GM12892 (cell line): ENCODE measurements at places on chromosomes 6 and 20.

DNA sequence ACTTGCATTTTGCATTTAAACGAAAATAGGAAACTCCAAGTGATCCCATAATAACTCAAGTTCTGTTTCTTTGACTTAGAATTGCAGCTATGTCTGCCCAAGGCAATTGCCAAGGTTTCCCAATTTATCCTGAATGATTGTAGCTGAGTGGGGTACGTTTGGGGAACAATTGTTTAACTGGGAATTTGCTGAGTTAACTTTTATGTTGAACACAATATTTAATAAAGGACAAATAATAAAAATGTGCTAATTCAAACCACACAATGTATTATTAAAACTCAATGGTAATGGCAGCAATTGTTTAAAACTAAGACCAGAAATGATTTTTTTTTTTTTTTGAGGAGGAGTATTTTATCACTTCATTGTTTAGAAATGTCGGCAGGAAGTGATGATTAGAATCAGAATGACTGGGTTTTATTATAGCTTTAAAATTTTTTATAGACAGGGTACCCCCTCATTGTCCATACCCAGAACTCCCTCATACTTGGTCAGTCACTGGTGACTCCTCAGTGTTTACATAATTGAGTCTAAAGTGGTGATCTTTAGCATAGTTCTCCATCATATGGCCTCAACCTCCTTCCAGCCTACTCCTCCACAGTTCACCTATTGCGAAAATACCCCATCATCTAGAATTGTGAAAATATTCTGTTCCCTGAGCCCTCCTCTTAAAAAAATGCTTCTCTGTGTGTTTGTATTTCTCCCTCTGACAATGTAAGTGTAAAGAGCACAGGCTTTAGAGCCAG is 389.2 kb upstream of the CITED2 start:
- DNase-seq = no peak

- DNase-seq = no peak
These were observed 14.2 kb upstream of the FAM162B start for GRCh38 chr6:116779573-116780164.

GRCh38 chr20:17676942-17677341 is 5.1 kb downstream of the RRBP1 start:
- DNase-seq = no peak

DNA sequence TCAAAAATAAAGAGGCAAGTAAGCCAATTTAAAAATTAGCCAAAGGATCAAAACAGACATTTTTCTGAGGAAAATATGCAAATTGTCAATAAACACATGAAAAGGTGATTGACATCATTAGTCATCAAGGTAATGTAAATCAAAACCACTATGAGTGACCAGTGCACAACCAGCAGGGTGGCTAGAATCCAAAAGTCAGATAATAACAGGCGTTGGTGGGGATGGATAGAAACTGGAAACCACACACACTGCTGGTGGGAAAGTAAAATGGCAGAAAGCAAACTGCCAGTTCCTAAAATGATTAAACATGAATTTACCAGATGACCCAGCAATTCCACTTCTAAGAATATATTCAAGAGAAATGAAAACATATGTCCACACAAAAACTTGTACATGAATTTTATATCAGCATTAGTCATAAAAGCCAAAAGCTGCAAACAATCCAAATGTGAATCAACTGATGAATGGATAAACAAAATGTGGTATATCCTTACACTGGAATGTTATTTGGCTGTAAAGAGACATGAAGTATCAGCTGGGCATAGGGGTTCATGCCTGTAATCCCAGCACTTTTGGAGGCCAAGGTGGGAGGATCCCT is 74.8 kb upstream of the MBOAT1 start:
- DNase-seq = no peak

DNA sequence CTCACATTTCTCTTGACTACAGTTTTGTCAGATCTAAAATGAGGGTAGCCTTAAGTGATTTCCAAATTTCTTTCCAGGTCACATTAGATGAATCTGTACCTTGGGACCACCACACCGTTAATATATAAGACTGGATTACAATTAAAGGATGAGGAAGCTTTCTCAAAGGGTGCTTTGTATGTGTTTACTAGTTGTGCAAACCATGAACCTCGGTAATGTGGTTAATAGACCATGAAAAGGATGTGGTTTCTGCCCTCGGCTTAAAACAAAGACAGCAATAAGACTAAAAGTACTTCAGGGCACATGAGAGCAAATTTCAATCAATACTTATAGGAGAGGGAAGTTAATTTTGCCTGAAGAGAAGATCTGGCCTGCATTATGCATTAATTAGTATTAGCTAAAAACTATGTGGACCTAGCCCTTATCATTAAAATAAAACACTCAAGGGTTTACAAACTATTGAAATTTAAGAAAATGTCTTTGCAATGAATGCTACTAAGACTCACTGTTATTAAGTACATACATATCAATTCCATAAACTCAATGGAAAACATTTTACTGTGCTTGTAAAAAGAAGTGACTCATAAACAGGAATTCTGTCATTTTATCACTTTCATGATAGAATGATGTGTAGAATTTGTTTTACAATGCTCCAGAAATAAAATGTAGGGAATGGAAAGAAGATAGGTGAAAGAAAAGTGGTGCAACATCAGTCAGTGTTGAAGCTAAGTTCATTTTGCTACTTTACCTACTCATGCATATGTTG is 936 bp upstream of the TMX4 start:
- DNase-seq = no peak

DNA sequence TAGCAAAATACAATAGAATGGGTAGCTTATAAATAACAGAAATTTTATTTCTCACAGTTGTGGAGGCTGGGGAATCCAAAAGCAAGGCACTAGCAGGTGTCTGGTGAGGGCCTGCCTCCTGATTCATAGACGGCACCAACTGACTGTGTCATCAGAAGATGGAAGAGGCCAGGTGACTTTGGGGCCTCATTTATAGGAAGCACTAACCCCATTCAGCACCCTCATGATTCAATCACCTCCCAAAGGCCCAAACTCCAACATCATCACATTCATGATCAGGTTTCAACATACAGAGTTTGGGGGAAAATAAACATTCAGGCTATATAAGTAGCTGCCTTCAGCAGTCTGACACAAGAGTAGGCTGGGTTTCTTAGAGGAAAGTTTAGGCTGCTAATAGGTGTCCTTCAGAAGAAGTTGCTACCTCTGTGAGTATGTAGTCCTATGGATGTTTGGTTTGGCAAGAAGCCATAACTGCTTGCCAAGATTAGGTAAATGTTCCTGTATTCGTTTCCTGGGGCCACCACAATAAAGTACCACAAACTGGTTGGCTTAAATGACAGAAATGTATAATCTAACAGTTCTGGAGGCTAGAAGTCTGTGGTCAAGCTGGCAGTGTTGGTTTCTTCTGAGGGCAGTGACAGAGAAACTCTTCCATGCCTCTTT is 48.8 kb downstream of the NT5E start:
- no peak for DNase-seq

GRCh38 chr6:148471624-148472159 is 129.1 kb downstream of the SASH1 start:
- DNase-seq = no peak

GRCh38 chr20:62051546-62052255 is 14.0 kb downstream of the TAF4 start:
- no peak for DNase-seq

DNA sequence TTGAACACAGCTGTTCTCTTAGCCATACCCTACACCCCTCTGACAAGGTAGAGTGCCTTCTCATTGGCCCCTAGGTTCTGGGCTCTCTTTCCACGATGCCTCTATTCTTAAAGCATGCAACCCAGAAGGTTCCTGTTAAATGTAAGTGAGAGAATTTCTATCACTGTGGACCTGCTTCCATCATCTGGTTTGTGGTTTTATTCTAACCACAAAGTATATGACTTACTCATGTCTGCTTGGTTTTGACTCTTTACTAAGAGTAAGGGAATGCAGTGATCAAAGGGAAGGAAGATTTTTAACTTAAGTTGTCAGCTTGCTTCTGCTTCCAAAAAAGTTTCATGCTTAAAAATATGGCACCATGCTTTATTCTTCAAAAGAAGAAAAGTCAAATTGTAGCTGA is 80.2 kb downstream of the ANKEF1 start:
- DNase-seq = no peak

GRCh38 chr20:41350408-41350962 is 9.9 kb downstream of the LPIN3 start:
- DNase-seq = no peak

- DNase-seq = no peak
These were observed 136.3 kb downstream of the MRPL14 start for GRCh38 chr6:43990627-43991619.

GRCh38 chr6:144416773-144417172 is 131.6 kb downstream of the UTRN start:
- DNase-seq = no peak

- DNase-seq = no peak
These were observed 19.8 kb downstream of the RALY start for GRCh38 chr20:34013554-34013953.

DNA sequence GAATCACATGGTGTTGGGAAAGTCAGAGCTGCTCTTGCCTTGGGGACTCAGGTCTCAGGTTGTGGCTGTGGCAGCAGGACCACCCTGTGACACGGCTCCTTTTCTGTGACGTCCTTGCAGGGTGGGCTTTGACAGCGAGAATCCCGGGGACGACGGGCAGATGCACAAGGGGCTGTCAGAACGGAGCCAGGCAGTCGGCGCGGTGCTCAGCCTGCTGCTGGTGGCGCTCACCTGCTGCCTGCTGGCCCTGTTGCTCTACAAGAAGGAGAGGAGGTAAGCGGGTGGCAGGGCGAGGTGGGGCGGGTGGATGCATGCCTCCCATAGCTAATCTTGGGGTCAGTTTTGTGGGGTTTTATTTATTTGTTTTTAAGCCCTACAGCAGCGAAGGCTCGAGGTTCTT is 19.2 kb upstream of the SLC22A1 start:
- DNase-seq = no peak

- no peak for DNase-seq
These were observed 140.5 kb downstream of the HIVEP2 start for GRCh38 chr6:142804490-142804889.

DNA sequence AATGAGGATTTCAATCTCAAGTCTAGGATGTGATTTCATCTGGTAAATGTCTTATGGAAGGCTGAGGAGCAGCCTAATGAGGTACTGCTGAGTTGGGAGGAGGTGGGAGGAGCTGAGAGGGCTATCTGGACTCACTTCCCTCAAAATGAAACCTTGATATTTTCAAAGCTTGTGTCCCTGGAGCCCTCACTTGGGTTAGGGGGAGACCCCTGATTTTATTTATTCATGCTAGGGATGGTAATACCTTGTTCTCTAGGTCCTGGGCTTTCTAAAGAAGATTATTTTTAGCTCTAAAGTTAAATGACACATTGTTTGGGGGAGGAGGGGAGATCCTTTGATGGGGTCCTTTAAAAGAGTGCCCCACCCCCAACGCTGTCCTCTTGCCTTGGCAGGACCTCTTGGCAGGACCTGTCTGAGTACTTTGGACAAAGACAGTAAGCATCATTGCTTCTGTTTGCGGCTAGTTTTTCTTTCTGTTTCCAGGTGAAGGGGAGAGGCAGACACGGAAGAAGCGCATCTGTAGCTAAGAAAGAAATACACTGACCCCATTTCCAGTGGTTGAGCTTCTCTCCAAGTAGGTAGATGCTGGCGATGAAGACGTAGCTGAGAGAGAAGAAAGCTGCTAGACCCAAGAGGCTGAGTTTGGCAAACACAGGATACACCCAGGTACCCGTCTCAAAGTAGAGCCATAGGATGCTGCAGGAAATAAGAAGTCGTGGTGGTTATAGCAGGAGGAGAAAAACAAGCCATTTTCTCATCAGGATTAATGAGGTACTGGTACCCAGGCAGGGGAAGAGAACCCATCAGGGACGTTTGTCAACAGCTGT is 55.6 kb downstream of the ADTRP start:
- no peak for DNase-seq

DNA sequence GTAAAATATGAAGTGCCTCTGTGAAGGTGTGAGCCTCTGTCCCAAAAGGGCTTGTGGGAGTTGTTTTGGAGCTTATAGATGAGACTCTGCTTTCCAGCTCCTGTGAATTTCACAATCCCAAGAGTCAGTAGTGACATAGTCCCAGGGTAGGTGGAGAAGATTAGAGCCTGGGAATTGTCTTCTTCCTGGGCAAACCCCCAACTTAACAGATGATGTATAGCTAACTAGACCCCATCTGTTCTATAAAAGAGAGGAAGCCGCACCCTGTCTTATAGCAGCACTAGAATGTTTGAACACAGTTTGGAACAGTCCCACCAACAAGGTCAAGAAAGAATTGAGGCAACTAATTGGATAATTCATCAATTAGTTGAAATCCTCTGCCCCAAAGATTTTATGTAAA is 294.7 kb downstream of the ZNF217 start:
- no peak for DNase-seq

GRCh38 chr6:28161410-28162079 is 19.9 kb downstream of the ZKSCAN8 start:
- peak; percentile 69 for DNase-seq

DNA sequence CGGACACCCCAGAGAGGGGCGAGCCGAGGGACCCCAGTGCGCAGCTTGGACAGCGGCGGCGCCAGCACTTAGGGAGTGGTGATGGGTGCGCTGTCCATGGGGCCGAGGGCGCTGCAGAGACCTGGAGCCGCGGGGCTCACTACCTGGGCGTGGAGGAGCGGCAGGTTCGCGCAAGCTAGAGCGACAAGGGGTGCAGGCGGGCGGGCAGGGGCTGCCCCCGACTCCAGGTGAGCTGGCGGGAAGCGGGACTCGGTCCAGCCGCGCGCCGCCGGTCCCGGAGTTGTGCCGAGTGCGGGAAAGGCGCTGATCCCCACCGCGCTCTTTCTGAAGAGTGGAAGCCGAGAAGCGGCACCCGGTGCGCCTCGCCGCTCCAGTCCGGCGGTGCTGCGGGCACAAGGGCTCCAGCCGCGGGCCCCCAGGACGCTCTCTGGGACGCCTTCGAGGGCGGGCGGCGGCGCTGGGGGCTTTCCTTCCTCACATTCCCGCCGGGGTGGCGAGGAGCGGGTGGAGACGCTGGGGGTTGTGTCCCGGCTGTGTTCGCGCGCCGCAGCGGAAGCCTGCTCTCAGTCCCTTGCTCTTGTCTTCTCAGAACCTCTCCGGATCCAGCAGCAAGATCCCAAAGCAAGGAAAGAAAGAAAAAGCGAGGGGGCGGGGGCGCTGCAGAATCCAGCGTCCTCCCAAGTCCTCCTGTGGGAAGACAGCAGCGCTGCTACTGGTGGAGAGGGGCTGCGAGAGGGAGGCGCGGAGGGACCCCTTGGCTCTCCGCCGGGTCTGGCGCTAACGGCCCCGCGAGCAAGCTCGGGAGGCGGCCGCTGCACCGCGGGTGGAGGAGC is at the start of gene B3GAT2:
Gene B3GAT2, minus strand, starts transcription at position 610 of the 833 bp plus-strand sequence. CDS start 631 bp downstream, outside the sequence.
- DNase-seq = peak; percentile 10

DNA sequence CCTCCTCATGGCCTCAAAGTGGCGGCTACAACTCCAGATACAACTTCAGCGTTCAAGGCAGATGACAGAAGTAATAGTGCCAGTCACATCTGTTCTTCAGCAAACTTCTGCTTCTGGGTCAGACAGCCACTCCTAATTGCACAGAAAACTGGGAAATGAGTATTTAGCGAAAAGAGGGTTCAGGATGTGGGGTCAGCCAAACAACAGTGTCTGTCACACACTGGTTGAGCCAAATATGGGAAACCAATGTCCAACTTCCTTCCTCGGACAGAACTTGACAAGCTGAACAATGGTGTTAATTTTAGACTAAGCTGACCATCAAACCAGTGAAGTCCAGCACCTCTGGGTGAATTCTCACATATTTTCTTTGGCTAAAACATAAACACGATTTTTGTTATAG is 22.1 kb downstream of the NUDT3 start:
- no peak for DNase-seq

- peak; percentile 57 for DNase-seq
These were observed 24.6 kb upstream of the GTSF1L start for GRCh38 chr20:43751167-43752050.
